ENCODE measurements at places on chromosomes 11 and 22.
A peak's percentile ranks its signal among the peaks of the same experiment; 100 is the strongest.

- DNase-seq: no peak
Observed at GRCh38 chr11:20623252-20623651, 23.8 kb downstream of the SLC6A5 start.

- DNase-seq: no peak
Observed at GRCh38 chr11:102809971-102810370, 12.0 kb upstream of the MMP1 start.

- peak; percentile 85 for DNase-seq
Observed at GRCh38 chr22:37051391-37052385, at the start of gene KCTD17. Gene KCTD17, plus strand, starts transcription at chr22:37051742. Its CDS starts 19 bp downstream, at chr22:37051761.

GRCh38 chr22:19644314-19645223 is 69.7 kb upstream of the SEPTIN5 start:
- DNase-seq: no peak

- no peak for DNase-seq
Observed at GRCh38 chr11:123362186-123362585, 67.9 kb upstream of the GRAMD1B start.

DNA sequence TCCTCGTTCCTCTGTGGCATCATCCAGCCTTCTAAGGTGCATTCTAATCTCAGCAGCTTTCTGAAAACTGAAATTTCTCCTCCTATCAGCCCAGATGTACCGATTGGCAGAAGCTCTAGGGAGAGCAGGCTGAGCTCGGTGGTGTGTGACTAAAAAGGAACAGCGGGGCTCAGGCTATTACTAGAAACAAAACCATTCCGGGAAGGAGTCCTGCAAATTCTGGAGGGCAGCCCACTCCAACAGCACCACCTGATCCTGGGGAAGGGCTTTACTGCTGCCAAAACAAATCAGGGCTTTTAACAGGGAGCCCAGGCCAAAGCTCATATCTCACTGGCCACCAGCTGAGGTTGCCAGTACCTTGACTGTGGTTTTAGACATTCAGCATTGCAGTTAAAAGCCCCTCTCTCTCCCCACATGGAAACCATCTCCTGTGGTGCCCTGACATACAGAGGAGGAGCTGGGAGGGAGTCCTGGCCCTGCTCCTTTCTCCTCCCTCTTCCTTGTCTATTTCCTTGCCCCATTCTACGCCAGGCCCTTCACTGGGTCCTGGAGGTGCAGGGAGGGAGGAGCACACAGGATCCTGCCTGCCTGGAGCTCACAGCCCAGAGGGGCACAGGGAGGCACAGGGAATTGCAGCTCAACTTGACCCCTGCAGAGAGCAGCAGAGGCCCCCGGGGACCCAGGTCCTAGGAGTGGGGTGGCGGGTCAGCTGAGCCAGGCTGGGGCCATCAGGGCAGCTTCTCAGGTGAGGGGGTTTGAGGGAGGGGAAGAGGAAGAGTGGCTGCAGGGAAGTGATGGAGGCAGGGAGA is 889 bp downstream of the PLAAT4 start:
- DNase-seq: peak; percentile 38

DNA sequence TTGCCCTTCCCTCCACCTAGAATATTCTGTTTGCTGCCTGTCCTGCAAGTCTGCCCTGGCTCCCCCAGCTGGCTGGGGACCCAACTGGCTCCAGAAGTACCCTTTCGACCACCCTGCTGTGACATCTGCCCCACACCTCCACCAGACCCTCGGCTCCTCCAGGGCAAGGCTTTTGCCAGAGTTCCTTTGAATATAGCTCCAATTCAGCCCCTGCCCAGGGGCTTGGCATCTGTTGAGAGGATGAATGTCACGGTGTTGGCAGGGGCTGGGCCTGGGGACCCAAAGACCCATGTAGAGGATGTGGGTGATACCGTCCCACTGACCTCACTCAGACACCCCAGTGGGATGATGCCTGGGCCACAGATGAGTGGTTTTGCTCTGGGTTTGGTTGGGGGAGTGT is 4.0 kb downstream of the NLRP6 start:
- DNase-seq: peak; percentile 2

- no peak for DNase-seq
Observed at GRCh38 chr11:84234011-84234410, 947.8 kb upstream of the CCDC90B start.

DNA sequence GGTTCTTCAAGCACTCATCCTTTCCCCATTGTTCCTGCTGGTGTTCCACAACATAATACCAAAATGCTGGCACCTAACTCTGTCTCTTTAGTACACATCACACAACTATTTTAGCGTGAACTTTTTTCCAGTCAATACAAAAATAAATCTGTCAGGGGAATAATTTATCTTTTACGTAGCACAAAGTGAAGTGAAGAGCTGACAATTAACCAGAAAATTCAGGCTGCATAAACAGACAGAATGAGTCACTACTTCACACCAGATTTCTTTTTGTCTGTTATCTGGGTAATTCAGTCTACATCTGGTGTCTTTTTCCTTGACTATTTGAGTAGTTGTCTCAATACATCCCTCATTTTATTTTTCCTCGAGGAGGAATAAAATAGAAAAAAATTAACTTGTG is 7.9 kb upstream of the ETS1 start:
- no peak for DNase-seq

- DNase-seq: no peak
Observed at GRCh38 chr22:37258753-37259401, 14.8 kb upstream of the RAC2 start.

GRCh38 chr22:42764895-42765363 is 44.3 kb upstream of the A4GALT start:
- no peak for DNase-seq

GRCh38 chr11:11810764-11811726 is 30.7 kb upstream of the USP47 start:
- DNase-seq: peak; percentile 35

- DNase-seq: no peak
Observed at GRCh38 chr22:32817137-32817730, 15.7 kb downstream of the TIMP3 start.

DNA sequence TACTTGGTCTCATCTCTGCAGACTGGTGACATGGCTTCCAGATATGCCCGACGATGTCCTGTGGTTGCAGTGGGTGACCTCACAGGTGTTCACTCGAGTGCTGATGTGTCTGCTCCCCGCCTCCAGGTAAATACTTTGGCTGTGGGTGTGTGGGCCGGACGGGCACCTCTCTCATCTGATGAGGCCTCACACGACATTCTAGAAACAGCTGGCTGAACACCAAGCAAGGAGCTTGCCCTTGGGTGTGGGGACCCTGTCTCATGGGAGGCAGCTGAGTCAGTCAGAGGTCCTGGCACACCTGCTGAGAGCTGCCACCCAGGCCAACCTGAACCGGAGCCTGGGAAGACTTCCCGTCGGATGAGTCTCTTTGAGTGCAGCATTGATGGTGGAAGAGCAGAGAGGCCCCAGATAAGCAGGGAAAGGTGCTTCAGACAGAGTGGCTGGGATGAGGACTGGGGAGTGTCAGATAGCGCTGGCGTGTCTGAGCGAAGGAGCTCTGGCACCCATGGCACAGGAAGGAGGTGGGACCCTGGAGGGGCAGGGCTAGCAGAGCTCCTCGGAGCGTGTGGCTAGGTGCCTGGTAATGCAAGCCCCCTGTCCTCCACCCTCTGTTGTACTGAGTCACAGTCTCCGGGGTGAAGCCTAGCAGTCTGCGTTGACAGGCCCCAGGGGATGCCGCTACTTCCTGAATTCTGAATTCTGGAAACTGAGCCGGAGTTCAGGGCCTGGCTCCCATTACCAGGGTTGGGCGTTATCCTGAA is 10.4 kb upstream of the SAMM50 start:
- no peak for DNase-seq

DNA sequence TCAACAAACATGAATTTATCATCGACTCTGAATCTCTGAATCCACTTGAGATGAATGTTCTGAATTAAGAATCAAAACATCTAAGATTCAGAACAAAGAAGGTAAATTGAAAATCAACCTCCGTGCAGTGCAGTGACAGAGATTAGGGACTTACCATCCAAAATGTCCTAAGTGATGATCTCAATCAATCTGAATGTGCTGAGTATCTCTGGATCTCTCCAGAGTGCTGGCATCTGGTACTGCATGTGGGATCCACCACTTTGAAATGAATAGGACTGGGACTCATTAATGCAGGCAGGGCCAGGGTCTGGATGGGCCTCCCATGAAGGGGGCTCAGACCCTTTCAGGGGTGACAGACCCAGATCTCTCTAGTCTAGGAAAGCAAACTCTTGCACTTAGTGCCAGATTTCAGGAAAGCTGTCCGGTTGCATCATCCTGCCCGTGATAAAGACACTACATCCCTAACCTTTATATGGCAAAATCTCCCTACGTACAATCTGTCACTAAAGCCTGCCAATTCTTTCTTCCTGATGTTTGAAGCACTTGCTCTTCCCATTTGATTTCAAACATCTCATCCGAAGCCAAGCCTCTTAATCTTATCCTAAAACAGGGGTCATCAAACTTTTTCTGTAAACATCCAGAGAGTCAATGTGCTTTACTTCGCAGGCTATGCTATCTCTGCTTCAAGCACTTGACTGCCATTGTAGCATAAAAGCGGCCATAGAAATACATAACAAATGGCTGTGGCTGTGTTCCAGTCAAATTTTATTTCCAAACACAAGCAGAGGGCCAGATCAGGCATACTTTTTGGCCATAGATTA is 263.3 kb downstream of the LARGE1 start:
- DNase-seq: no peak

DNA sequence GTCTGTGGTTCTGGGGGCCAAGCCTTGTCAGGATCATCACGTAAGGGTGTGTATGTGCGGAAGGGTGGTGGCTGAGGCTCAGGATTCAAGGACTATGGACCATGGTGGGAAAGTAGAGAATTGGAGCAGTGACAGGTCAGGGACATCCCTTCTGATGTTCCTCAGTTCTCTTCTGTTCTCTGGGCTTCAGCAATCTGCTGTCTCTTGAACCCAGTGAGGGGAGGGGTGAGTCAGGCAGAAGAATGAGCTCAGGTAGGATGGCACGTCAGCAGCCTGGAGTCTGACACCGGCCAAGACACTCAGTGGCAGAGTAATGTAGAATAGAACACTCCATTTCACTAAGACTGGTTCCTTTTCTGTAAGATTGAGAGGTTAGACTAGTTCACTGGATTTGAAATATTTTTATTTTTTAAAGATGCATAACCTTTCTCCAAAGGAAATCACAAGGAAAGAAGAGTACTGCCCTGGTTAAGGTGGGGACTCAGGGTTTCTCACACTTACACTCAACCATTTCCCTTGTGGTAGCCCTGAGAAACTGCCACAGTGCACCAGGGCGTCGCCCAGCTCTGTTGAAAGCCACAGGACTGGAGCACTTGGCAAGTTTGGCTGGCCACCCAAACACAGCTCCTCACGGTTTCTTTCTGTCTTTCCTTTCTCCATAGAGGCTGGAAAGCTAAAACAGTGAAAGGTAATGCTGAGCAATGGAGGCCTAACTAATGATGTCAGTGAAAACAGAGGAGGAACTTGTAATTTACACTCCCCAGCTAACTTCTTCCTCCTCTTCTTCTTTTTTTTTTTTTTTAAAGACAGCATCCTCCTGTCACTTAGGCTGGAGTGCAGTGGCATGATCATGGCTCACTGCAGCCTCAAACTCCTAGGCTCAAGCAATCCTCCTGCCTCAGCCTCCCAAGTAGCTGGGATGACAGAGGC is 23.1 kb upstream of the MICAL2 start:
- peak; percentile 53 for DNase-seq

DNA sequence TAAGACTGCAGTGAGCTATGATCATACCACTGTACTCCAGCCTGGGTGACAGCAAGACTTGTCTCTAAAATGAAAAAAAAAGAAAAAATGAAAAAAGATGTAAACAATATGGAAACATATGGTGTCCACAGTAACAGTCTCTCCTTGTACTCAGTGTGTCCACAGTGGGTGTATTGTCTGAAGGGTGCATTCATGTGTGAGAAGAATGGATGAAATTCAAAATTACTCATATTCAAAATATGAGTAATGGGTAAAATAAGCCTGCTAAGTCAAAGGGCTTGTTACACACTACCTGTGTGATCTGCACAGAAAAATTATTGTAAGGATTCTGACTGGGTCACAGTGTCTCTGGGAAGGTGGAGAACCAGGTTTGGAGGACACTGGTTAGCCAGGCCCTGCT is 26.9 kb downstream of the PPFIA1 start:
- DNase-seq: no peak

DNA sequence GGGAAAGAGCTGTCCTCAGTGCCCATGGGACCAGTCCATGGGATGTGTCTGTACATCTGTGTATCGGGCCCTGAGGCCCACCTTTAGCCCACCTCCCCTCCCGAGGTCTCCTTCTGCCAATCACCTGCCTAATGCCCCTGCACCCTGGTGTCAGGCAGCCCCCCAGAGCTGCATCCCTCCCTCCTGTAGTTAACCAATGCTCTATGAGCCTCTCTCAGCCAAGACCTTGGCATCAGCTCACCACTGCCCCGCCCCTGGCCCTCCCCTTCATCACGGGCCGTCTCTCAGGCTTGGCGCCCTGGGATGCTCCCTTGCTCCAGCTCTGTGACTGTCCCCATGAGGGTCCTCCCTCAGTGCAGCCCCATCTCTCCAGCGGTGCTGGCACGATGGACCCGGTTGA is 18.5 kb downstream of the MGAT3 start:
- DNase-seq: no peak

- no peak for DNase-seq
Observed at GRCh38 chr11:57343825-57344224, 5.7 kb downstream of the P2RX3 start.

DNA sequence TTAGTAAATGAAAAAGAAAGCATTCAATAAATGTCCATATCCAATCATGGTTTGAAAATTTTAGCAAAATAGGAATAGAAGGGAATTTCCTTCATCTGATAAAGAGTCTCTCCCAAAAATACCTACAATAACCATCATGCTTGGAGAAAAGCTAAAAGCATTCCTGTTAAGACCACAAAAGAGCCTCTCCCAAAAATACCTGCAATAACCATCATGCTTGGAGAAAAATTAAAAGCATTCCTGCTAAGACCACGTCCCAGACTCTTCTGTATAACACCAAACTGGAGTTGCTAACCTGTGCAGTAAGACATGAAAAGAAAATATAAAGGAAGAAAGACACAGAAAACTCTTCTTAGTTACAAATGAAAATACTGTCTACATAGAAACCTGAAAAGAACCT is 69.4 kb downstream of the LINC01488 start:
- DNase-seq: no peak

DNA sequence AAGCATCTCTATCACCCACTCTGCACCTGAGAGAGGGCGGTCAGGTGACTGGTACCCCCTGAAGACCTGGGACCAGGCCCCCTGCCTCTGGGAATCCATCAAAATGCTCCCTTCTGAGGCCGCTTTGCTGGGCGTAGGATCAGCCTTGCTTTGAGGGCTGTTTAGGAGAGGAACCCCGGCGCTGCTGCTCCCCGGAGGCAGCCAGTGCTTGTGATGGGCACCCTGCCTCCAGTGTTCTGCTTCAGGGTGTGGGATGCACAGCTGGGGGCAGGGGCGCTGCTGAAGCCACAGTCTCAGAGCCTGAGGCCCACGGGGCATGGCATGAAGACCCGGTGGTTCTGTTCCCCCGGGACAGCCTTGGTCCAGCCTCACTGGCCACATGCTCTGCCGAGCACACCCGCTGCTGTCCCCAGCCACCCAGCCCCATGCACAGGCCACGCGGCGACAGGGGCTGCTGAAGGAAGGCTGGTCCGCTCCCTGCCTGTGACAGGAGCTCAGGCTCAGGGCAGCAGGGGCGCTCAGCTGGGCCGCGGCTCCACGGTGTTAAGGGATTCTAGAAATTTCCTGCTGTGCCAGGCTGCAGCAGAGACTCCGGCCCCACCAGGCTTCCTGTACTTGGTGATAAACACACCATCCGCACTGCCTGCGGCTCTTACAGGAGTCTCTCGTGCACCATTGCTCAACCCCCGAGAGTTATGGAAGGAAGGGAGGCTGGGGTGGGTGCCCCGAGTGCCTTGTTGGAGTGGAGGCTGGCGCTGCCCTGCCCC is 91.0 kb downstream of the KCNQ1 start:
- DNase-seq: no peak
